Putamen (tissue), 1 donor: ENCODE measurements at places on chromosomes 2 and 18.
A peak's percentile ranks its signal among the peaks of the same experiment; 100 is the strongest.

DNA sequence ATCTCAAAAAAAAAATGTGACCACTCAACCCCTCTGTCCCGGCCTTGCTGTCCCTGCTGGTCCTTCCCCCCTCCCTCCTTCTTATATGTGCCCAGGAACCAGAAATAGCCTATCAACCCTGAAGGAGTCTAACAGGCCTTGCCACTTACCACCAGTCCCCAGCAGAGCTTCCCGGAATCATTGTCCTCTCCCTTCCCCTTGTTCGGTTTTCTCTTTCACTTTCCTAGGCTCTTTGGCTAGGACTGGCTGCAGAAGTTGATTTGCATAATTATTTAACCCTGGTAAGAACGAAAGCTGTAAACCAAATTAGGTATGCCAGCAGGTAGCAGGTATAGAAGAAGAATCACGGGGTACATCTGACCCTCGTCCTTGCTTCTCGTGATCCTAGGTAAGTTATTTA lies 72.6 kb upstream of the ZNF532 start:
- DNase-seq: no peak

DNA sequence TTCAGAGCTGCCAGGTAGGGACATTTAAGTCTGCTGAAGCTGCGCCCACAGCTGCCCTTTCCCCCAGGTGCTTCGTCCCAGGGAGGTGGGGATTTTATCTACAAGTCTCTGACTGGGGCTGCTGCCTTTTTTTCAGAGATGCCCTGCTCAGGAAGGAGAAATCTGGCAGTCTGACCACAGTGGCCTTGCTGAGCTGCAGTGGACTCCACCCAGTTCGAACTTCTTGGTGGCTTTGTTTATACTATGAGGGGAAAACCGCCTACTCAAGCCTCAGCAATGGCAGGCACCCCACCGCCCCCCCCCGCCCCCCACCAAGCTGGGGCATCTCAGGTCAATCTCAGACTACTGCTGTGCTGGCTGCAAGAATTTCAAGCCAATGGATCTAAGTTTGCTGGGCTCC lies 458.1 kb upstream of the RAB12 start:
- DNase-seq: no peak

DNA sequence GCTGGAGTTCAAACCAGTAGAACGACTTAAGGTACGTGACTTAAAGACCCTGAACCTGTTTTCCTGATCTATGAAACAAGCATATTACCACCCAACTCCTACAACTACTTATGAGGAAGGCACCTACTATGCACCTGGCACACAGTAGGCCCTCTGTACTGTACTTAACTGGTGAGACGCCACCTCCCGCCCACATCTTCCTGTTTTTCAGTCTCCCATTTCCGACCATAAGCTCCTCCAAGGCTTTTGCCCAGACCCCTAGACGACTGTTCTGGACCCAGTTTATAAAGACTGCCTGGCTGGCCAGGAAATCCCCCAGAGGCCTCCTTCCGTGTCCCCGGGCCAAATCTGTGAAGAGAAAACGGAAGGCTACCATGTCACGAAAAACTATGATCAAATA lies 1.5 kb downstream of the GALNT14 start:
- DNase-seq: no peak

- peak; percentile 23 for DNase-seq
Measured at GRCh38 chr2:174729797-174730697, 34.2 kb downstream of the CHRNA1 start.

DNA sequence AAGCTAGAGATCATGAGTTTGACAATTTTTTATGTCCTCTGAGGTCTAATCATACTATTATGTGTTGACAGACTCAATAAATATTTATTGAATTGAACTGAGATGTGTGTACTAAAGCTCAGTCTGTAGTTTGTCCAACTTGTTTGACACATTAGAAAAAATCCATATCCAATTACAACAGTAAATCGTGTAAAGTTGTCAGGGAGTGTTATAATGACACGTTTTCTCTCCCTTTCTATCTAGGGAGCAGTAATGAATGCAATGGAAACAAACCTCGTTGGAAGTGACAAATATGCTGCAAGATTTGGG lies 28.4 kb downstream of the ITGA4 start:
- no peak for DNase-seq

GRCh38 chr18:7307030-7307429 lies 76.1 kb downstream of the LRRC30 start:
- DNase-seq: no peak

- DNase-seq: no peak
Measured at GRCh38 chr2:96604104-96604503, 34.0 kb downstream of the KANSL3 start.

- no peak for DNase-seq
Measured at GRCh38 chr2:215110918-215111317, 27.5 kb downstream of the ABCA12 start.
